ENCODE measurements at places on chromosomes 7 and 10.

- DNase-seq: no peak
Measured at GRCh38 chr7:86913709-86914108, 145.7 kb downstream of the ELAPOR2 start.

DNA sequence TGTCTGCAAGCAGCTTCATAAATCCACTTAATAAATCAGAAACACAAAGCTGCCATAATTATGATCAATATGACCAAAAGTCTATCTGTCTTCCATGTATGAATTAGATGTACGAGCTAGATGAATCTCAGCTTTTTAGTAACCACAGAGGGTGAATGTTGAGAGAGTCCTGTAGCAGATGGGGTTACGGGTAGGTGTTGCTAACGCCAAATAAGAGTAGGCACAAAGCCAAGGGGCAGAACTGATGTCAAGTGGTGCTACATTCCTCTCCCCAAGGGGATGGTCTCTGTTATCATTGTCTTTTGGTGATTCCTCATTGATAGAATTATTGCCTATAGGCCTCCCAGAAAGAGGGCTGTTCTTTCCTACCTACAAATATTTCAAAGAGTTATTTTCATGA lies 257.8 kb downstream of the PCLO start:
- DNase-seq: no peak

DNA sequence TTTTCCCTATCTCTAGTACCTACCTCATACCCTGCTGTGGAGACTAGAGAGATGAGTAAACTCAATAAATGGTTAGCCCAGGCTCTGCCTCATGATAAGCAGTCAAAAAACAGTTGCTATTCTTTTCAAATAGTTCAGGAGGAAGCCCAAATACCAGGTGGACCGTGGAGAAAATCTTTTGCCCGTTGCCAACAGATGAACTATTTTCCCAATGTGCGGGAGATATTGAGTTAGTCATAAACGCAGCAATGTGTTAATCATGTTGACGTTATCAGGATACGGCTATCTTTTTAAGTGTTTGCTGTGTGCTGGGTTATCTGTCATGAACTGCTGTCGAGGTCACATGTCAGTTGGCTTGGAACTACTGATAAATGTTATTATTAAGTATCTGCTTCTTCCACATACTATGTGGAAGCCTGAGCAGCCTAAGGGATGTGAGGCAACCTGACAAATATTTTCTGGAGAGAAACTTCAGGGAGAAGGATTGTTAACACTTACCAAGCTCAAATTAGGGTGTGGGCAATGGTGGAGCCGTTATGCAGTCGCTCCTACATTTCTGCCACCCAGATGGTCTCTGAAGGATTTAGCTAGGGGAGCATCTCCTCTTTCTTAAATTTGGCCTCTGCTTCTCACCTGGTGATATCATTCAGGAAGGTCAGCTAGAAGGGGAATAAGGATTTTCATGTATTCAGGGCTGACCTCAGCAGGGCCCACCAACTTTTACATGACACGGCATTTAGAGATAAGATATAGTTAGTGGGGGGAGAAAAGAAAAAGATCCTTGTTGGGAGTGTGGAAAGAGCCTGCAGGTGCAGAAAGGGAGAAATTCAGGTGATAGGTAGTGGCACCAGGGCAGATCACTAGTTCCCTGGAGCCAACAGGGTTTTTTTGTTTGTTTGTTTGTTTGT lies 33.5 kb upstream of the SLC26A3 start:
- DNase-seq: no peak

DNA sequence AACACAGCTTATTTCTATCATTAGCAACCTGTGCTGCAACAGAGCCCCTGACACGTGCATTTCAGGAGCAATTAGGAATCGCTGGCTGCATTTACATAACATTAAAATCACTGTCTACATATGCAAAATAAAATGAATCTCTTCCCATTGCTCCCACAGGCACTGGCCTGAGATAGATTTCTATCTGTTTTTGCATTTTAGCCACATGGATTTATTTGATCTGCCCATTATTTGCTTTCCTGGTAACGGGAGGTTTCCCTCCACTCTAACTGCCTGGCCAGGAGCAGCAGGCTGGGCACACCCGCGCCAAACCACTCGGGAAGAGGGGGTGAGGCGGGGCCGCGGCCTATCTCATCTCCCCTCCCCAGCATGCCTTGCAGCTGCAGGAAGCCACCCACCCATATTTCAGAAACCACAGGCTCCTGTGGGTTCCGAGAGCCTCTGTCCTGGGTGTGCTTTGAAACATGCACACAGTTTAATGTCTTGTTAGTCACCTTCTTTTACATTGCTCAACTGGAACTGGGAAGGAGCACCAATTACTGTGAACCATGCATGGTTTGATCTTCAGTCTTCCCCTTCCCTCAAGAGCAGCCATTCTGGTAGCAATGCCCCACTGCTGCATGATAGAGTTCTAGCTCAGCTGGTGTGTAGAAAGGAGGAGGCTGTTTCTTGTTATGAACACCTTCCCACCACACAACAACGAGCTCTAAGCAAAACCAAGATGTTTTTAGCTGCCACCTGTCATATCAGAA lies 37.7 kb upstream of the IKZF1 start:
- peak; percentile 85 for DNase-seq

DNA sequence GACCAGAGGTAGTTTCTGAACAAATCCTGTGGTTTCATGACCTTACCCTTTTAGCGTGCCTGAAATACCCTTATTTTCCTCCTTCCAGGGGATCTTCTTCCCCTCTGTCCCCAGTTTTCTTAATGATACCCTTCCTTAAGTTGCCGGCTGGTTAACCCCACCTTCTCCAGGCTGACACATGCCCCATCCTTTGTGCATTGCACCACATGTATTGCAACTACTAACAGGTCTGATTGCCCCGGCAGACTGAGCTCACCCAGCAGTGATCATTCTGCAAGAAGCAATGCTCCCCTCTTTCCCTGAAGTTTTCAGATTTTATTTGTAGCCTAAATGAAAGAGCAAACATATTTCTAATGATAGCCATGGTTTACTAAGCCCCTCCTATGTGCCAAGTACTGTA lies 108.2 kb downstream of the HIP1 start:
- no peak for DNase-seq

GRCh38 chr10:122306282-122306681 lies 35.2 kb downstream of the BTBD16 start:
- no peak for DNase-seq

- no peak for DNase-seq
Measured at GRCh38 chr7:150413640-150414081, 34.5 kb downstream of the ZNF775 start.

Data from stimulated activated CD4-positive, alpha-beta T cell treated with anti-CD3 and anti-CD28 coated beads, Interleukin-15, amount 100 ng/mL, for 24 hours (primary cell).